ENCODE measurements at places on chromosomes 13 and 19.

DNA sequence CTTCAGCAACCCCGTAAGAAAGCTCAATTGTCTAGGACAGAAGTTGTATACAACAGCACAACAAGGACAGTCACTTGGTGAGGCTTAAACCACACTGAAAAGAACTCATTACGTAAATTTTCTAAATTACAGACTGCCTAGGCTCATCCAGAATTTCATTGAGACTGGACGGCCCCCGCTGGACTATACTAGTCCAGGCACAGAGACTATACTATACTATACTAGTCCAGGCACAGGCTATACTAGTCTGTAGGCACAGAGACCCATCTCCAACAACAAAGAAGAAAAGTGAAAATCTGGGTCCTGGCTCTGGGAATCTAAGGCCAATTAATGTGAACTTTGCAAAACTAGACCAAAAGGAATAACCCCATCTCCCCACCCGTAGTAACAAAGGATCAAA, 700 bp downstream of the ZNF816 start:
- DNase-seq = no peak

DNA sequence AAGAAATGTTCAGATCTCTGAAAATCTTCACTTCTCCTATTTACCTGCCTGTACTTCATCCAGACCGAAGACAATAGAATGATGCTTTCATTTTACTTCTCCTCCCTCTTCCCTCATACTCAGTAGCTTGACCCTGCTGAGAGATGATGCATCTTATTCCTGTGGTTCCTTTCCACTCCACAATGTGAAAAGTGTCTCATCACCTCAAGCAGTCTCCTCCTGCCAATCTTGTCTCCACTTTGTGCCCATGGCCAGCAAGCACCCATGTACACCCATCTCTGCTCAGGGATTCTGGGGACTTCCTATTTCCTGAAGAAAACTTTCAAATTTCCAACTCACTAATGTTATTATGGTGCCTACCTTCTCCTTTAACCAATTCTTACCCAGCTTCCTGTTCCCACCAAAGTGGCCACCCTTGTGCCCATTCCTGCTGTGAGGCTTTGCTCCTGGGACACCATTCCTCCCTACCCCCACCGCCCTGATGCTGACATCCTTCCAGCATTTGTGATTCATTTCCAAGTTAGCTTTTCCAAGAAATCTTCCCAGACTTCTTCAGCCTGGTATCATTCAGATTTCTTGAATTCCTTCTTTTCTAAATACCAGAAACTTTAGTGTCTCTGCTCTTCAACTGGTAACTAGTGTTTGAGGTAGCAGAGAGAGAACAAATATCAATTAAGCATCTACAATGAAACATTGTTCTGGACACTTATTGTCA, 212.5 kb downstream of the POSTN start:
- no peak for DNase-seq

- no peak for DNase-seq
Observed at GRCh38 chr13:45519493-45519892, 54.8 kb downstream of the COG3 start.

DNA sequence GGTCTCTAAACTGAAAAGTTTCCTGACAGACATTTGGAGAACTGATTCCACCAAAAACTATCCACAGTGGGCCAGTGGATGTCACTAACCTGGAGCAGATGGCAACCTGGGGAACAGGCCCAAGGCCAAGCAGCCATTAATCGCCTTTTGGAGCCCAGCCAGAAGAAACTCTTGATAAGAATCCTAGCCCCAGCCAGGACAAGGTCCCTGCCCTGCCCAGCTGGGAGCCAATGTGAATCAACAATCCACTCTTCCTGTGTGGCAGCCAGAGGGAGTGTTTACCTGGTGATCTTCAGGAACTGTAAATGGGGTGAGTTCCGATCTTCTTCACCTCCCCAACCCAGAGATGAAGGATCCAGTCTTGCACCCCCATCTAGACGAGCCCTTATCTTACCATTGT, 14.5 kb upstream of the IGSF23 start:
- DNase-seq = no peak
